Activated T-cell treated with anti-CD3 and anti-CD28 coated beads for 4 hours (primary cell): ENCODE measurements at places on chromosomes 16 and 17.
A peak's percentile ranks its signal among the peaks of the same experiment; 100 is the strongest.

DNA sequence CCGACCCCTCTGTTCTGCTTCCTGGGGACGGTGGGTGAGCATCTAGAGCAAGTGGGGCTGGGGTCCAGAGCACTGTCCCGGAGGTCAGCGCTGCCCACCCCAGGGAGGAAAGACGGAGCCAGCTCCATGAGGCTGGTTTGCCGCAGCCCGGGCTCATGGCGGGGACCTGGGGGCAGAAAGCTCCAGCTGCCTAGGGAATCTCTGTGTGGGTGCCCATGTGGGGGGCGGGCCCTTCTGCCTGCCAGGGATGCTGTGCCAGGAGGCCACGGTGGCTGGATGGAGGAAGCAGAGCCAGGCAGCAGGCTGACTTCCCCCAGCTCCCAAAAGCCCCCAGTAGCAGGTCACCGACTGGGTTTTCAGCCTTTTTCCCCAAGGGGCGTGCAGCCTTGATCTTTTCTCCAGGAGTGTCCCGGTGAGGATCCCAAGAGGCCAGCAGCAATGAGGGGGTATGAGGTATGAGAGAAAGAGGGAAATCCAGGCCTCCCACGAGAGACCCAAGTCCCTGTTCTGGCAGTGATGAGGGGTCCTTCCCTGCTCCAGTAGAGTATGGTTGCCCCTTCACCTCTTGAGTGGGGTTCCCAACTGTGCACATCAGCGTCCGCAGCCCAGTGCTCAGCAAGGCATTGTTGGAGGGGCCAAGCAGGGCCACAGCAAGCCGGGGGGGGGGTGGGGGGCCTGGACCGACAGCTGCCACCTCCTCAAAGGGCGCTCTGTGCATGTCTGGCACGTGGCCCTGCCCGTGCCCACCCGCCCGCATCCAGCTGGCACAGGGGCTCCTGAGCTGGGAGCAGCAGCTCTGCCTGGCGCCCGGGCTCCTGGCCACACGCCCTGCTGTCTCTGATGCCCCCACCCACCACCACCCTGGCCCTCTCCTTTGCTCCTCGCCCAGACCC is 15.6 kb upstream of the BCAR1 start:
- no peak for DNase-seq

- DNase-seq: no peak
These were observed 41.0 kb downstream of the OTOA start for GRCh38 chr16:21704733-21705132.

DNA sequence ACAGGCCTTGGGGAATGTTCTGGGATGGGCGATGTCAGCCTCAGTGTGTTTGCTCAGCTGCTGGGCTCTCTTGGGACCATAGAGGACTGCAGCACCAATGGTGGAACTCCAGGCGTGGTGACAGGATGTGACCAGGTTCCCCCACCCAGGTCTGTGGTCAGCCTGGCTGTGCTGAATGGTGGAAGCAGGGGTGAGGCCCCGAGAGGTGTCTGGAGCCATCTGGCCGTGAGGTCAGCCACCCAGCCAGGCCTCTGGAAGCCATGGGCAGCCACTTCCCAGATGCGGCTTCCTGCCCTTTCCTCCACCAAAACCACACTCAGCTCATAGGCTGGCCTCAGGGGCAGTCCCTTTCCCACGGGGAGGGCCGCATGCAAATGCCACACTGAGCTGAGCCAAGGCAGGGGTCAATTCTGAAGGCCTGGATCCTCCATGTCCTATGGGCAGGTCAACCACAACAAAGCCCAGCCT is 7.8 kb upstream of the MAPK7 start:
- no peak for DNase-seq

- DNase-seq: peak; percentile 42
These were observed 10.7 kb upstream of the ZNF19 start for GRCh38 chr16:71499775-71500364.

DNA sequence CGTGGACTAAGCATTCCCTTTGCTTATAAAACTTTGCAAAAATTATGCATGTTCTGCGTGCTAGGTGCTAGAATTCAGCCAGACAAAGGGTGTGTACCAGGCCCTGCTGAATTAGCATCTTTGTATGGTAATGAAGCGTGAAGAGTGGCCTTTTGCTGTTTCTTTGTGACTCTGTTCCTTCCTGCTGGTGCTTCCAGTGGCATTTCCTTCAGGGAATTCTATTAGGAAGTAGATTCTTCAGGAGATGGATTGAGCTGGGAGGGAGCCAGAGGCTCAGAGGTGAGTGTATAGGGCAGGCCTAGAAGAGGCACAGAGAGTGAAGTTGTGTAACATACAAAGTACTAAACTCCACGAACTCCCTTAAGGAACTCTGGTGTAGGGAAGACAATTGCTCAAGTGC is 73.9 kb upstream of the ASIC2 start:
- no peak for DNase-seq

- DNase-seq: no peak
These were observed 41.3 kb downstream of the IRF8 start for GRCh38 chr16:85940214-85940613.

DNA sequence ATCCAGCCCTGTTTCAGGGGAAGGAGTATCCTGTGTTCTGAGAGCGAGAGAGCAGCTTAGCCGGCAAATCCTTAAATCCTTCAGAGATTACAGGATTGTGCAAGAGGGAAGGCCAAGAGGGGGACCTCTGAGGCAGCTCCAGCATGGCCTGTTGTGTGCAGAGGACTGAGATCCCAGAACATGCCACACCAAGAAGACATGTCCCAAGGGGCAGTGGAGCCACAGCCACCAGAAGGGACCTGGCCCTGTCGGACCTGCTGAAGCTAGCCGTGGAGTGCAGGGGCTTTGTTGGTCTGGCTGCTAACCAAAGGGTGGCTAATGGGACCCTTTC is 1.6 kb upstream of the MRC2 start:
- no peak for DNase-seq

- DNase-seq: no peak
These were observed 27.1 kb downstream of the NUDT7 start for GRCh38 chr16:77749415-77749814.

DNA sequence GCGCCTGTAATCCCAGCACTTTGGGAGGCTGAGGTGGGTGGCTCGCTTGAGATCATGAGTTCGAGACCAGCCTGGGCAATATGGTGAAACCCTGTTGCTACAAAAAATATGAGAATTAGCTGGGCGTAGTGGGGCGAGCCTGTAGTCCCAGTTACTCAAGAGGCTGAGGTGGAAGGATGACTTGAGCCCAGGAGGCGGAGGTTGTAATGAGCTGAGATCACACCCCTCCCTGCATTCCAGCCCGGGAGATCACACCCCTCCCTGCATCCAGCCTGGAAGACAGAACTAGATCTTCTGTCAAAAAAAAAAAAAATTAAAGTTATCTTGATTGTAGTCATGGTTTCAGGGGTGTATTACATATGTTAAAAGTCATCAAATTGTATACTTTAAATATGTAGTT is 26.8 kb upstream of the GLG1 start:
- no peak for DNase-seq

DNA sequence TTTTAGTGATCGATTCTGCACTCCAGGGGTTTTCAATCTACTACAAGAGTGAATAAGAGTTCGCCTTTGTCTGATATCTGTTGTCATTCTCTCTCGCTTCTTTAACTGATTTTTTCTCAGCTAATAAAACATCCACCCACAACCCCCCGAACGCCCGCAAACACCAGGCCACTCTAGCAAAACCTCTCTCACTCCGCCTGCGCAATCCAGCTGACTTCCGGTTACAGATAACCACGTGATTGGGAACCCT is 338 bp upstream of the RPL19 start:
- peak; percentile 84 for DNase-seq

- DNase-seq: no peak
These were observed 8.2 kb downstream of the MTSS2 start for GRCh38 chr16:70677499-70678120.

- DNase-seq: no peak
These were observed 767 bp downstream of the ATP2C2 start for GRCh38 chr16:84369105-84369504.

- no peak for DNase-seq
These were observed 1.3 kb downstream of the PRSS53 start for GRCh38 chr16:31087481-31087880.

DNA sequence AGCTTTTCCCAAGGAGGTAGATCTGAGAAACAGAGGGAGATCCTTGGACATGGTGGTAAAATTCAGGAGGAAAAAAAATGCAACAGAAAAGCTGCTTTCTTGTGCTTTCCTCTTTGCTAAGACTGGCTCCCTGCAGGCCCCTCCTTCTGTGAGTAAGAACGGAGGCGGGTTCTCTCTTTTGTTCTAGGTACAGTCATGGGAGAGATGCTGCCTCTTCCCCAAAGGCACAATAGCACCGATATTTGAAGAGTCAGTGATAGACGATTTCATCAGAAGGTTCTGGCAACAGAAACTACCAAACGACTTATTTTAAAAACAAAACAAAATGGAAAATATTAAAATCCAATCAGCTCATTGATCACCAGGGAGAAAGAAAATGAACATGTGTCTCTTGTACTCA is 32.6 kb upstream of the KIFC3 start:
- no peak for DNase-seq

DNA sequence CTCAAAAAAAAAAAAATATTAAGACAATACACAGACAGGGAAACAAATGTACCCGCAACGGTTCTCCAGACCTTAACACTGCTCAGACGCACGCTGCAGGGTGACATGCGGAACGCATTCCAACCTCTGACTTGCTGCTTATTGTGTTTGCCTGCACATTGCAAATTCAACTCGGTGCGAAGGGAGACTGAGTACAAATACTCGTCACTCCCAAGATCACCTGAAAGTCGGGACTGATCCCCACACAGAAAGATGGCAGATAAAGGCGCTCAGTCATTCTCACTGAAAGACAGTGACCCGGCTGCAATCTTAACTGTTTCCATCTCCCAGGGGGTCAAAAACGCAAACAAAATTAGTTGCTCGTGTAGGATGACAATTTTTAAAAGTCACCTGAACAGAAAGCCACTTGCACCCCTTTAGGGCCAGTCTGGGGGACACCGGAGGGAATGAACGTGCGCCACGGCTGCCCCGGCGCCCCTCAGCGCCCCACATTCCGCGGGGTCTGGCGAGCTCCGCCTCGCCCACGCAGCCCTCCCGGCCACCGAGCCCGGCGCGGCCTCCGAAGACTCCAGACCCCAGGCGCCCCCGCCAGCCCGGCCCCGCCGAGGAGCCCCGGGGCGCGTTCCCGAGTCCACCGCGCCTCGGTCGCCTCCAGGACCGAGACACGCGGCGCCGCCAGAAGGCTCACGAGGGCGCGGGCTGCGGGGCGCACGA is 589 bp downstream of the CLCN7 start:
- no peak for DNase-seq

GRCh38 chr16:2897110-2897509 is 14.1 kb downstream of the FLYWCH2 start:
- no peak for DNase-seq

DNA sequence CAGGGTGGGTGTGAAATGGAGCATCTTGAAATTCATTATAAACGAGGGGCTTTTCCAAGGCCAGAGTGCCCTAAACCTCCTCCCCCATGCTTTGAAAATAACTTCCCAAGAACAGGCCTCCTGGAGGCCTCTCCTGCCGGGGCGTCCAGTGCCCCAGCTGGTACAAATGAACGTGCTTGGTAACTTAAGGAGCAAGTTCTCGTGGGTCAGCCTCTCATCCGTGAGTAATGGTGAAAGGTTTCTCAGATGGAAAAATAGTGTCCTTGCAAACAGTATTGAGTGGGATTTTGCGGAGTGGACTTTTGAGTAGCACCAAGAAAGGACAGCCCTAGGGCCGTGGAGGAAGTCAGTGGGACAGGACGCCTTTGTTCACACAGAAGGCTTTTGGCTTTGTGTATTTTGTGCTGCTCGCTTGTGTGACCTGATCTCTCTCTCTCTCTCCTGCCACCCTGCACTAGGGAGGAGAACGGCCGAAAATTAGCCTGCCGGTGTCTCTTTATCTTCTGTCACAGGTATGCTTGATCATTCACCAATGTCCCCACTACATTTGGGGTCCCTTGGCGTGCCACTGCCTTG is 34.6 kb downstream of the CLEC16A start:
- no peak for DNase-seq

GRCh38 chr17:17153071-17153470 is 53.1 kb downstream of the PLD6 start:
- DNase-seq: no peak
